ENCODE measurements at places on chromosomes 13 and 19.

DNA sequence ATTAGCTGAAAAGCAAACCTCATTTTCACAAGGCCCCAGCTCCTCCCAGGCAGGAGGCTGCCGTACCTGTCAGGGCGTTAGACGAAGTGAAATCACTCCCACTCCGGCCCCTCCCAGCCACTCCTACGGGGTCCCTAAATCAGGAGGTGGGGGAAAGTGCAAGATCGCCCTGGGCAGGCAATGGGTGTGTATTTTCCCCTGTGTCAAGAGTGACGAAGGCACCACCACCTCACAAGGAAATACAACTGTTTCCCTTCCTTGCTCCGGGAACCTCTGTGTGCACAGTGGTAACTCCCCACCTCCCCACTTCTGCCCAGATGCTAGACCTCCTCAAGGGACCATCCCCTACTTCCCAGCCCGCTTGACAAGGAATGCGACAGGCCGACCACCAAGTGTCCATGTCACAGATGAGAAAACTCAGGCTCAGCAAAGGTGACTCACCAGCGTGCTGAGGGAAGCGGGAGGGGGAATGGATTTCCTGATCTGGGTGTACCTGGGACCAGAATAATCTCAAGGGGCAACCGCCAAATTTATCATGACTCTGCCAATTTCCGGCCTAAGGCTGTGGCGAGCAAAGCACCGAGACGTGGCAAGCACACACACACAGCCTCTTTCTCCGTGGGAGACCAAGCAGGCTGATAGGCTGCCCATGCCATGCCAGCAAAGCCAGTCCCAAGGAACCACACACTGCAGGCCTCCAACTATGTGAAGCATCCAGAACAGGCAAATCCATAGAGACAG is 7.3 kb downstream of the PPP6R1 start:
- no peak for DNase-seq

DNA sequence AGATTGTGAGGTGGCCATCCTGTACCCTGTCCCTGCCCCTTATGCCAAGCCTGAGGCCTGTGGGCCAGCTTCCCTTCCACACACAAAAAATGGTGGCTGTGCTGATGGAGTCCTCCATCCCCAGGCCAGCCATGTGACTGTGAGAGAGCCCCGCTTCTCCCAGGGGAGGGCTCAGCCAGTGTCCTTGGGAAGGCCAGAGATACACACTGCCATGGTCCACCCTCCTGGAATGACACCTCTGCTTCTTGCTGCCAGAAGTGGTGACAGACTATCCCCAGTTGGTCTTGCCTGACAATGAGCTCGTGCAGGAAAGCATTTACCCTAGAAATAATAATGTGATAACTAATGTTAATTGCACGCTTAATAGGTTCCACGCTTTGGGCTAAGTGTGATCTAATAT is 38.0 kb downstream of the FAM124A start:
- no peak for DNase-seq

DNA sequence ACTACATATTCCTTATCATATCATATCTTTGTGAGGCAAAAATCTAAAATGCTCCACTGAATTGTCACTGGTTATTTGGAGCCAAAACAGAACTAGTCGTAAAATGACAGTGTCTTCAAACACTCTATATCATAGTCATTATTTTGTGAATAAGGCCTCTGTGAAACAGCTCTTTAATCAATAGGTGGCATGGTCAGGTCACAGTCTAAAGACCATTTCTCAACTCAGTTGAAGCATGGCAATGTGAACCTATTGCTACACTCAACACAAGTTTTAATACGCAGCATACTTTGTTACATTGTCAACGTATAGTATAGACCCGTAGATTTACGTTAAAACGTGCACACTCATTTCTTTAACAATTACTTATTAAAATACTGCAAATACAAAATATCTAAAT is 131.3 kb upstream of the PCDH20 start:
- DNase-seq: no peak

DNA sequence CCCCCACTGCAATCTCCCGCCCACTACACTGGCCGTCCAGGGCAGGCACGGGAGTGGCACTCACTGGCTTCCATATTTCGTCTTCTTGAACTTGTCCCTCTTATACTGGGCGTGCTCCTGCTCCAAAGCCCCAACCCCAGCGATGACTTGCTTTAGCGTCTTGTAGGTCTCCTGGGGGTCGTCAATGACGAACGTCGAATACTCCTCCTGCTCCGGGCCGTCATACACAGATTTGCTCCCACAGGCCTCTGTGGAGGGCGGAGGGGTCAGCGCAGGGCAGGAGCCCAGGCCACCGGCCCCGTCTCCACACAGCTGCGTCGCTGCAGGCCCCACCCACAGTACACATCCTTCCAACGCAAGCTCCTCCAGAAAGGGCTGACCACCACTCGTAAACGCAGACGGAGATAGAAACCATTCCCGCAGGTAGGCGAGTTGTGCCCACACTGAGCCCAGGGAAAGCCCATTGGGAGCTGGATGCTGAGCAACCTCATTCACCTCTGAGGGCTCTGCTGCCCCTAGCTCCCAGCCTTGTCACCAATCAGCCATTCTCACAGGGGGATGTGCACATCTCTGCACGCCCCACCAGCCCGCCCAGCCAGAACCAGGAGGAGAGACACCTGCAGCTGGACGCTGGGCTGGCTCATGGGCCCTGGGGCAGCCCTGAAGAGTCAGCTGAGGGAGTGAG is 7.9 kb upstream of the C13orf46 start:
- no peak for DNase-seq

DNA sequence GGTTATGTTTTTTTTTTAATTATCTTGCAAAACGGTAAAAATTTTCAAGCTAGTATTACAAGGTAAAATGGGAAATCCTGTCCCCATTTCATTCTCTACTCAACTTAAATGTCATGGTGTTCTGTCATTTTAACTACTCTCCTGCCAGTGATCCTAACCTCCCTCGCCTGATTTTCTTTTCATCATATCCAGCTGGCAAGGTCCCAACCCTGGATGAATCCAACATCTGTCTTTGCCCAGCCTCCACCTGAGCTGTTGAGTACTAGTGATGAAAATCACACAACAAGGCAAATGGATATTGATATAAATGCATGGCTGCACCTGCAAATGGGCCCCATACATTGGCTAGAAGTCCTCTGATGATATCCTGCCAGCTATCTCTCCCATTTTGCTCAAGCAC is 6.9 kb upstream of the CDK8 start:
- DNase-seq: no peak

GRCh38 chr13:35219021-35219420 is 257.5 kb downstream of the MAB21L1 start:
- DNase-seq: no peak

GRCh38 chr13:34467450-34468083 is 474.5 kb upstream of the NBEA start:
- DNase-seq: no peak

DNA sequence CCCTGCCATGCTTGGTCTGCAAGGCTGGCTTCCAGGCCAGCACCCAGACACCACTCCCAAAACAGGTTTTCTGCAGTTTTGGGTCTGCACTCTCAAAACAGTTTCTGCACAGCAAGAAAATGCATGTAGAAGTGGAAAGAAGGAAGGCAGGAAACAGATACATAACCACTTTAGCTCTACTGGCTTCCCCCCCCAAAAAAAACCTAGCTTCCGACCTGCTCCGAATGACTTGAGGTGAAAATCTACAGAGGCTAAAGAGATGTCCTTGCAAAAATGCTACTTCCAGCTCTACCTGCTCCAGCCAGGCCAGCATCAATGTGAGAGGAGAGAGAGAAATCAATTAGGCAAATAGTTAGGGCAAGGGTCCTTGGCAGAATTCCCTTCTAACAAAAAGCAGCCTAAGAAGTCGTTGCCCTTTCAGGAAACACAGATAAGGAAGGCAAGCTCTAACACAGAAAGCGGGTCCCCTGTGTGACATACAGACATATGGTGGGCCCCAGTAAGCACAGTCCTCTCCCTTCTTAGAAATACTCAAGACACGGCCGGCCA is 3.4 kb downstream of the C19orf12 start:
- DNase-seq: no peak

GRCh38 chr13:106612688-106613087 is 44.8 kb upstream of the ARGLU1 start:
- DNase-seq: no peak

DNA sequence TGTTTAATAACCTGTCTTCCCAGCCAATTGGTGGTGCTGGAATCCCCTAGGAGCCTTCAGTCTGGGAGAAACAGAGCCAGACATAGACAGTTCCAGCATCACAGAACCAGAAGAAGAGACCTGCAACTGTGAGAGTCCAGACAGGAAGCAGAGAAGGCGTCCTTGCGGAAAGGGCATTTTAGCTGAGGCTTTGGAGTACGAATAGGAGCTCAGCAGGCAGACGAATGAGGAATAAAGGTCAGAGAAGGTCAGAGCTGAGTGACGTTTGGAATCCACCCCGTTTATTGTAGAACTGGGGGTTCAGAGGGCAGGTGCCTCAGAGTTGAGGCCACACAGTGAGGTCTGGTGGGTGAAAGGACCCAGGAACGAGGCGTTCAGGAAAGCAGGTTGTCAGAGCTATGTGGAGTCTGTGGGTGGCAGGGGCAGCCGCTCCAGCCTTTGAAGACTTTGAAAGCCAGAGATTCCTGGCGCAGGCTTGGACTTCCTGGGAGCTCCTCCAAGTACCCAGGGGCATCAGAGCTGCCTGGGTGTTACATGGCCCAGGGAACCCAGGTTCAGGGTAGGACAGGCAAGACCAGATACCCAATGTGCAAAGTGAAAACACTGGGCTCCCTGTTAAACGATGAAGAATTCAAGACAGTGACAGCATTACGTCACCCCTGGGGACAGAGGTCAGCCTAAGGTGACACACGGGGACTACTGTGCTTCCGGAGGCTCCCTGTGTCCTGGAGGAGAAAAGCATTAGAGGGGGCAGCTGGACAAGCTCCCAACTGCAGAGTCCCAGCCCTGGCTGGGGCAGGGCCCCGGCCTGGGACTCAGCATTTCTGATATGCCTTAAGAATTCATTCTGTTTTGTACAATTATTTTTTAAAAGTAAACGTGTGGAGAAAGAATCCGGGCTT is 5.5 kb downstream of the ARRDC2 start:
- DNase-seq: no peak

DNA sequence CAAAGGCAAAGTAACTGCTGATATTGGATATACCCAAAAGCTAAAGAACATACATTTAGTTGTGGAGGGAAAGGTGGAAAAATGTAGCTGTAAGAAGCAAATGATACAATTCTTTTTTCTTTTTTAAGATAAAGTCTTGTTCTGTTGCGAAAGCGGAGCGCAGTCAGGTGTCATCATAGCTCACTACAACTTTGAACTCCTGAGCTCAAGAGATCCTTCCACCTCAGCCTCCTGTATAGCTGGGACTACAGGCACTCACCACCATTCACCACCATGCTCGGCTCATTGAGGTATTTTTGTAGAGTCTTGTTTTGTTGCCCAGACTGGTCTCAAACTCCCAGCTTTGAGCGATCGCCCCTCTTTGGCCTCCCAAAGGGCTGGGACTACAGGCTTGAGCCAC is 38.0 kb downstream of the TBC1D4 start:
- no peak for DNase-seq

- no peak for DNase-seq
These were observed 1.4 kb downstream of the LILRB2 start for GRCh38 chr19:54279406-54279962.

DNA sequence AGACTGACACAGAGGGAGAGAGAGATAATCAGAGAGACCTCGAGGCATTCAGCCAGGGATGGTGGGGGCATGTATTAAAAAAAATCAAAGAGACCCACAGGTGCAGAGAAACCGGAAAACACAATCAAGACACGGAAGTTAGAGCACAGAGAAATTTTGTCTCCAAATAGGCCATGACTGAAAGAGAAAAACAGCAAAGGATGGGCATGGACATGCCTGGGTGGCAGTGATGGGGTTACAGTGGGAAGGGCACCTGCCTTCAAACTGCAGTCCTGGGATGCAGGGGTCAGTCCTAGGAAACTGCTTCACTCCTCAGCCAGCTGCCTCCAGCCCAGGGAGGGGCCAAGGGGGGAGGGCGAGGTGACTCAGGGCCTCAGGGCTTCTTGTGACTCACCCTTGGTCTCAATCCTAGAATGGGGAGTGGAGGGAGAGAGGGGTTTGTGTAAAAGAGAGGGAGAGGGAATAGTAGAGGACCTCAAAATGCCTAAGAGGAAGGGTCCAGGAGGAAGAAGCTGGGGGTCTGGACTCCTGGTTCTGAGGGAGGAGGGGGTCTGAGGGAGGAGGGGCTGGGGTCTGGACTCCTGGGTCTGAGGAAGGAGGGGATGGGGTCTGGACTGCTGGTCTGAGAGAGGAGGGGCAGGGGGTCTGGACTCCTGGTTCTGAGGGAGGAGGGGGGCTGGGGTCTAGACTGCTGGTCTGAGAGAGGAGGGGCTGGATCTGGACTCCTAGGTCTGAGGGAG is 3.6 kb upstream of the KCNN4 start:
- no peak for DNase-seq

GRCh38 chr13:33409673-33410510 is 124.3 kb upstream of the STARD13 start:
- DNase-seq: no peak

GRCh38 chr19:56765137-56765536 is 75.4 kb downstream of the PEG3 start:
- no peak for DNase-seq
